ENCODE measurements at places on chromosomes 5 and 9. TPM values are rescaled to one million over a fixed set of nuclear protein-coding genes. Genes with fewer than 3 reads are reported as not detected.
A peak's percentile ranks its signal among the peaks of the same experiment; 100 is the strongest.

- DNase-seq = no peak
Observed at GRCh38 chr5:19978476-19978875, 9.5 kb downstream of the CDH18 start.

DNA sequence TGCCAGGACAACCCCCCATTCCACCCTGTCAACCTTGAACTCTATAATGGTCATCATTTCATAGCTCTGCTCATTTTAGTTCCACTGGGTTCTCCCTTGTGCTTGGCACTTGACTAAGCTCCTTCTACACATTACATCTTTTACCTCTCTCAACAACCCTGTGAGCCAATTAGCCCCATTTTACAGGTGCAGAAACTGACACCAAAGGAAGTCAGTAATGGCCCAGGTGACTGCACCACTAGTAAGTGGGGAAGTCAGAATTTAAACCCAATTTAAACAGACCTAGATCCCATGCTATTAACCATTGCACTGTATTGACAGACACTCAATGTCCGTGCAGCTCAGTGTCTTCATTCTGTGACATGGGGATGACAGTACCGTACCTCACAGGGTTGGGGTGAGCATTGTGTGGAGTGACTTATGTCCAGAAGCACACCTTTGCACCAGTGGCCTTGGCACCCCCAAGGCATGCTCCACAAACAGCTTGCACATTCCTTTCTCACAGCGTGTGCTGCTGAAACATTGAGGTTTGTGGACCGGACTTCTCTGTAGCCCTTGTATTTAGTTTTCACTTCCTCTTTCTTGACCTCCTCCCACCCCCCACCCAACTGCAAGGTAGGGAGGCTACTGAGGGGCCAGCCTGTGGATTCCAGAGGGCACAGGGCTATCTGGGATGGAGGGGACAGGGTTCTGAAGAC lies 23.1 kb downstream of the IRF1 start:
- peak; percentile 10 for DNase-seq

DNA sequence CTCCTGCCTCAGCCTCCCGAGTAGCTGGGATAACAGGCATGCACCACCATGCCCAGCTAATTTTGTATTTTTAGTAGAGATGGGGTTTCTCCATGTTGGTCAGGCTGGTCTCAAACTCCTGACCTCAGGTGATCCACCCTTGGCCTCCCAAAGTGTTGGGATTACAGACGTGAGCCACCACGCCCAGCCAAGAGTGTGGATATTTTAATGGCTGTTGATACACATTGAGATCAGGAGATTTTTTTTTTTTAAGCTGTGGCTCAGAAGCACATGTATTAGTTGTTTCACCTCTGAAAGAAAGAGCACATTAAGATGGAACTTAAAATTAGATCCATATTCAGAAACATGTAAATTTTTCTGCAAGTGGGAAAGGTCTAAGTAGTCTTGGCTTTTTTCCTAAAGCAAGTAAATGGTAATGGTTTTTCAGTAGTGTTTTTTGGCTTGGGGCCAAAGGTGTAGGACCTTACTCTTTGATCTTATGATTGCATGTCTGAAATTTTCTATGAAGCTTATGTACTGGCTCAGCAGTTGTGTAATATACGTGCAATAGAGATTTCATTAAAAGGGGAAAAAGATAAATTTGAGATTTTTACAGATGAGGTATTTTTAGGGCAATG lies 9.9 kb downstream of the RBM27 start:
- no peak for DNase-seq

- no peak for DNase-seq
Observed at GRCh38 chr5:180018347-180019060, 53.1 kb downstream of the RNF130 start.

DNA sequence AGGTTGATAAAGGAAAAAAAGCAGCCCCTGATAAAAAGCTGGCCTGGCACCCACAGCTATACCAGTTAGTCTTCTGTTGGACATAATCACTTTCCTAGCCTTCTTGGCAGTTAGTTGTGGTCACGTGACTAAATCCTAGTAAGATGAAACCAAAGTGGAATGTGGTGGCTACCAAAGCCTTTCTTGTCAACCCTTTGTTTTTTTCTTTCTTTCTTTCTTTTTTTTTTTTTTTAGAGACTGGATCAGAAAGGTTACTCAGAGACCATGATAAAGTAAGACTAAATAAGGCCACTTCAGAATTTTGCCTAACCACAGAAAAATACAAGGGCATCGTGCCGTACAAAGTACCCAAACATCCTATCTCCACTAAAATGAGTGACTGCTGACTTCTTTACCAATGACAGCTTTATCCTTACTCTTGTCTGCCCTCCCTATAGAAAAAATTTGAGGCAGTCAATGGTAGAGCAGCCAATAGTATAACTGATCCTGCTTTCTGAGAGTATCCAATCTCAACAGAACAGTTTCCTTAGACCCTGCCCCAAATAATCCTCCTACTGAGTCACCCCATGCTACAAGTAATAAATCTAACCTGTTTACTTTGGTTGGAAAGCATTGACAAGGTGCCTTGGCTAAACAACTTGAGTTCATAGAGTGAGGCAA lies 14.2 kb upstream of the KIF27 start:
- DNase-seq = no peak

Gene C5orf15
- total RNA-seq = 34.4 TPM

All from left ventricle myocardium inferior (tissue), 1 donor.